ENCODE measurements at places on chromosomes 3 and 15. TPM values are rescaled to one million over a fixed set of nuclear protein-coding genes. Genes with fewer than 3 reads are reported as not detected.

Gene LCTL
- total RNA-seq = not detected

Gene DNAJC13
- total RNA-seq = 78.2 TPM

Gene PPM1M
- total RNA-seq = 3.1 TPM

Gene GOLGA6D
- not detected for total RNA-seq

Gene CTXN2
- 1.00 TPM for total RNA-seq

Gene ACVR2B
- total RNA-seq = 47.0 TPM

Gene SH3GL3
- total RNA-seq = 23.7 TPM

Gene SLC9C1
- total RNA-seq = 0.45 TPM

Gene HAPLN3
- total RNA-seq = 9.6 TPM

Gene BNC1
- total RNA-seq = 0.18 TPM

Gene PLA2G4D
- 0.09 TPM for total RNA-seq

Gene ETV5
- total RNA-seq = 44.8 TPM

GRCh38 chr3:153284282-153284938, 122.4 kb downstream of the RAP2B start:
- no peak for DNase-seq

- DNase-seq = no peak
Observed at GRCh38 chr3:134810052-134810435, 15.0 kb downstream of the EPHB1 start.

DNA sequence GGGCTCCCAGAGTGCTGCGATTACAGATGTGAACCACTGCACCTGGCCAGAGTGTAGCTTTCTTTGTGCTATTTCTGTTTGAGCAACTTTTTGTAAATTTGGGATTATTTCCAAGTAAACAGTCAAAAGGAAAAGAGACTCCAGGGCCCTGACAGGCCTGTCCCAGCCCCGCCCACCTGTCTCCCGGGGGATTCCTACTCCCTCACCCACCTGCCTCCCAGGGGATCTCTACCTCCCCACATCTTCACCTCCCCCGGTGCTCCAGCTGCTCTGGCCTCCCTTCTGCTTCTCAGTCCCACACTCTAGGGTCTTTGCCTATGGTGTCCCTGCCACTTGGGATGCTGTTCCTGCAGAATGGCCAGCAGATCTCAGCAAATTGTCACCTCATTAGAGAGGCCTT, 7.0 kb downstream of the RHCG start:
- DNase-seq = no peak

GRCh38 chr3:13009132-13009945, 63.9 kb downstream of the IQSEC1 start:
- no peak for DNase-seq

DNA sequence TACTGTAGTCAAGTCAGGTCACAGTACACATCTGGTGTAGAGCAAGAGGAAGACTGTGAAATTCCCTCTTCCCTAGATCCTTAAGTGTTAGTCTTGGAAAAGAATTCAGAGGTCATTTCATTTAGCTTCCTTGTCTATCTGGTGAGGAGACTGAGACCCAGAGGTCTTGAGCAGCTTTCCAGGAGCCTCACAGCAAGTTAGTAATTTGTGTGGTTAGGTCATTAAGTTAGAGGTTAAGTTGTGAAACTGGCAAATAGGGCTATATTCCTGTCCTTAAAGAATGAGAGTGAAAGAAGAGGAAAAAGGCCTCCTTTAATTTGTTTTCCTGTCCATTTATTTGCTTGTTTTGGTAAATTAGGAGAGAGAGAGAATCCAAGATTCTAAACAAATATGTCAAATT, 9.0 kb downstream of the PODXL2 start:
- no peak for DNase-seq

- peak; percentile 73 for DNase-seq
Observed at GRCh38 chr15:87850916-87851315, 405.6 kb downstream of the NTRK3 start.

DNA sequence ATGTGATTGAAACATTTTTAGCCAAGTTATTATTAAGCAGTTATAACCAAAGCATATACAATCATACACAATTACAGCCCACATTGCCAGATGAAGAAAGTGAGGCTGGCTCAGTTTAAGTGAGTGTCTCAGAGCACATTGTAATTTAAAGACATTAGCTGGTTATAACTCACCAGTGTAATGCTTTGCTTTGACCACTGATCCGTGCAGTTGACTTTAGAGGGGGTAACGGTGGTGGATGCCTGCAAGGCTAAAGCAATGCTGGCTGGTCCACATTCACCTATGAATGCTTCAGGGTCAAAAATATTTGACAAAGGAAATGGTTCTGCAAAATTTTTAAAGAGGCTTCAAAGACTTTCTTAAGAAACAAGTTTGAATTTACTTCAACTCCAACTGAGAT, 1.2 kb downstream of the C3orf85 start:
- no peak for DNase-seq

DNA sequence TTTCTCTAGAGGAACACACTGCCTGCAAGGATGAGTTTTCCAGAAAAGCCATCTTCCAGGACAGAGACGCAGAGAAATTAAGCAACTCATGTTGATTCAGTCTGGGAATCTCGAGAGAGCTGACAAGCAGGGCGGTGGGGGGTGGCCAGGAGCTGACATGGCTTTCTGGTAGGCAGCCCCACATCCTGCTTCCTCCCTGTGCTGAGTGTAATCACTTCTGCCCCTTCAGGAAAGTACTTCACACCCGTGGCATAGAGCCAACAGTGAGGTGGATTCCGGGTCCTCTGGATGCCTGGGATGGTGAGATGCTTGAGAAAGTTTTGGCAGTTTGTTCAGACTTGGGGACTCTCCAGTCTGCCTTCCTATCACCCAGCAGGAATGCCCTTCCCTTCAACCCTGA, 221.1 kb downstream of the SLCO3A1 start:
- no peak for DNase-seq

GRCh38 chr15:43821505-43821904, 3.0 kb downstream of the MFAP1 start:
- DNase-seq = no peak

GRCh38 chr3:134614955-134615354, 35.9 kb downstream of the KY start:
- no peak for DNase-seq

DNA sequence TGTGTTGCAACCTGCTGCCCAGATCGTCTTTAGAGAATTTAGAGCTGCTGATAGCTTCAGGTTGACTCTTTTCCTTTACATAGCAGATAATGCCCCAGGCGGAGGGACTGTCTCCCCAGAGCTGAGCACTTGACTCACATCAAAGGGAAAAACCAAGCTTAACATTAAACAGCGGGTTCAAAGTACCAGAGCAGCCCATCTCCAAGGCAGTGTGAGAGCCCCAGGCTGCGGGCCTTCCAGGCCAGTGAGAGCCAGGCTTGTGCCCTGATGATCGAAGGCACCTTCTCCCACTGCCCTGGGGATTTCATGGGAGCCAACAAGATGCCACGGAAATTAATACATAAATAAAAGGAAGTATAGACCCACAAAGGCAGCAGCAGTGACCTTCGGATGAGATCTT, 275.6 kb downstream of the XXYLT1 start:
- DNase-seq = no peak

GRCh38 chr3:111936191-111936841, 42.5 kb upstream of the ABHD10 start:
- DNase-seq = no peak

- no peak for DNase-seq
Observed at GRCh38 chr3:114442246-114442645, 148.4 kb downstream of the TIGIT start.

- DNase-seq = no peak
Observed at GRCh38 chr15:62173215-62173614, 8.1 kb upstream of the C2CD4B start.

DNA sequence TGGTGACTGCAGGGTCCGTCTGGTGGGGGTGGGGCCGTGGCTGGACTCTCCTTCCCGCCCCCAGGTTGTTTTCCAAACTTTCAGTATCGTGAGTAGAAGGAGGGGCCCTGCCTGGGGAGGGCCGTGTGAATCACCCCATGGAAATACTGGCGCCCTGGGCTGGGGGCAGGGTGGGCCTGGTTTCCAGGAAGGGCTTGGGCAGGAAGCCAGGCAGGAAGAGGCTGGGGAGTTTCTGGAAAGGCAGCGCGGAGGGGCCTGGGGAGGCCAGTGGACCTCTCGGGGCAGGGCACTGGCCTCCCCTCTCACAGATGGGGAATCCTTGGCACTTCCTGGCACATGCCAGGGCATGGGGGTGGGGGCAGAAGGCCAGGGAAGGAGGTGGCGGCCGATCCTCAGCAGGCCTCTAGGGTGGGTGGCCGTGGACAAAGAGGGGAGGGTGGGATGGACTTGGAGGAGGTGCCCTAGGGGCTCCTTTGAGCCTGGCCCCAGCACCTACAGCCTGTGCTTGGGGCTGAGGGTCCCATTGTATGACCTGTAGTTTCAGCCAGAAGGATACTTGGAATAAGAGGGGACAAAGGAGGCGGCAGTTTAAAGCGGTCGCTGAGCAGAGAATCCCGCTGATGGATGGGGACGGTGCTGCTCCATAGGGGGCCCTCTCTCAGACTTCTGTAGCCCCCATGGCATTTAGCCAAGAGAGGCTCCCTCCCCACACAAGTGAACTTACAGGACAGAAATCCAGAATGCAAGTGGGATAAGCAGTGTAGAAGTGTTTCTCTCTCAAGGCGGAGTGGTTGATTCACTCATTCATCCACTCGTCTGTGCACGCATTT, 56.5 kb upstream of the GATA2 start:
- DNase-seq = no peak

- no peak for DNase-seq
Observed at GRCh38 chr15:56959318-56959648, 40.8 kb downstream of the TCF12 start.

DNA sequence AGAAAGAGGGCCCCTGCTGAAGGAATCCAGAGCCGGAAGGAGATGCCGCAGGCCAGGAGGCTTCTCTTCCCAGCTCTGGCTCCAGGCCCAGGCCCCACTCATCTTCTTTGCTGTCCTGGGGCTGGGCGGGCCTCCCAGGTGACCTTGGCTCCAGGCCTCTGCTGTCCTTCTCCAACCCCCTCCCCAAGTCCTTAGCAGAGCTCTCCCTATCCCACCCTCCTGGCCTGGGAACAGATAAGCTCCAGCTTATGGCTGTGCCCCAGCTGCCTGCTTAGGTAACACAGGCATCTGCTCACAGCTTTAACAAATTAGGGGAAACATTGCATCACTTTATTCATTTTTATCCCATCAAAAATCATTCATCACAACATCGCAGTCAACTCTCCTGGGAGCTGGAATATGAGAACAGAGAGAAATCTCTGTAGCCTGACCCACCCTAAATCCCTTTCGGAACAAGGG, 86.9 kb downstream of the SEMA5B start:
- DNase-seq = no peak

GRCh38 chr15:34726406-34727100, 28.2 kb downstream of the GJD2 start:
- no peak for DNase-seq

DNA sequence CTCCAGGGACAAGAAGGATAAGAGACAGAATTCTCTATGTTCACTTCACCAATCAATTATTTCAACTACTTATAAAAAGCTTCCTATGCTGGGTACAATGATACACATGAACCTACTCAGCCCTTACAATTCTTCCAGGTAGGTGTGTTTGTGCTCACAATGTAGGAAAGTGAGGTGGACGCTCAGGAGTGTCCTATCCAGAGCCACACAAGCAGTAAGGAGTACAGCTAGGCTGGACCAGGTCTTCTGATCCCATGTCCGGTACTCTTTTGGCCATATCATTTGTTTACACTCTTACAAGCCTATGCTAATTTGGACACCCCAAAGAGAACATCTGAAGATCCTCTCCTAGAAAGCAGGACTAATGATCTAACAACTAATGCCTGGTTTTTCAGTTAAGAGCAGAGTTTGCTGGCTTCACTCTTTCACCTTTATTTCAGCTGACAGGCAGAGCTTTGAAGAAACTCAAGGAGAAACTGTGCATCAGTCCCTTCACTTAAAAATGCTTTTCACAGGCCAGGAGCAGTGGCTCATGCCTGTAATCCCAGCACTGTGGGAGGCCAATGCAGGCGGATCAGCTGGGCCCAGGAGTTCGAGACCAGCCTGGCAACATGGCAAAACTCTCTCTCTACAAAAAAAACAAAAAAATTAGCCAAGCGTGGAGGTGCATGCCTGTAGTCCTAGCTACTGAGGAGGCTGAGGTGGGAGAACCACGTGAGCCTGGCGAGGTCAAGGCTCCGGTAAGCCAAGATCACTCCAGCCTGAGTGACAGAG, 27.5 kb downstream of the IGF2BP2 start:
- DNase-seq = no peak

- no peak for DNase-seq
Observed at GRCh38 chr15:73684581-73685455, 635 bp downstream of the CD276 start.

DNA sequence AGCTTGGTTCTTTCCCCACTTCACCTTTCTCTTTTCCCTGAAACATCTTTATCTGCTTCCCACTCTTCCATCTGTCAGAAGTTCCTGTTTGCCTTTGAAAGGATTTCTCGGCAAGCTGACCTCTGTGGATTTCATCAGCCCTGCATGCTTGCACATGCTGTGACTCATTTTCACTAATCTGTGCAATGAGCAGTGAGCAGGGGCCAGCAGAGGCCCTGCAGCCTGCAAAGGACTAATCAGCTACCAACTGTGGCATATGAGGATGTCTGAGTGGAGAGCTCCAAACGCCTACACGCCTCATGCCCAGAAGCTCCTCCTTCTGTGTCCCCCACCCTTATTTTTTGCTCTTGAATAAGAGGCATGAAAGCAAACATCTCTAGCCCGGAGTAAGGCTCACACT, 333.0 kb upstream of the SEMA6D start:
- DNase-seq = no peak

DNA sequence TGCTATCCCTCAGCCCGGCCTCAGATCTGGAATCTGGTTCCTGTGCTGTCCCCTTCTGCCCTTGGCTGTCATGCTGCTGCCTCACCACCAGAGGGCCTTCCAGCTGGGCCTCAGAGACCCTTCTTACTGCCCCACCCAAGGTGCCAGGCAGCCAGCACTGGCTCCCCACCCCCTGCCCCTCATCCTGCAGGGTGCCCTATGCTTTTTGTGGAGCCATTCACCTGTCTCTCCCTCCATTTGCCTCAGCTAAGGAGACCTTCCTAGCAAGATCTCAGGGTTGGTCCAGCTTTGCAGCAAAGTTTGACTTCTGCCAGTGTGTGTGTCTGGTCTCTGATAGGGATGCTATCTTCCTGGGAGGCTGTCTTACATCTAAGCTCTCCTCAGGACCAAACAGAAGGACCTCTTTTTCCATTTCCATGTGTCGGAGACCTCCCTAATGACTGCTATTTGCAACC, 1.9 kb upstream of the VWA5B2 start:
- no peak for DNase-seq

GRCh38 chr3:189355115-189355480, 183.3 kb downstream of the TPRG1 start:
- DNase-seq = no peak
